Fibroblast of skin of scalp (primary cell): ENCODE measurements at places on chromosomes 2 and 18.

GRCh38 chr2:200930947-200931626, 32.4 kb downstream of the ORC2 start:
- DNase-seq = no peak

DNA sequence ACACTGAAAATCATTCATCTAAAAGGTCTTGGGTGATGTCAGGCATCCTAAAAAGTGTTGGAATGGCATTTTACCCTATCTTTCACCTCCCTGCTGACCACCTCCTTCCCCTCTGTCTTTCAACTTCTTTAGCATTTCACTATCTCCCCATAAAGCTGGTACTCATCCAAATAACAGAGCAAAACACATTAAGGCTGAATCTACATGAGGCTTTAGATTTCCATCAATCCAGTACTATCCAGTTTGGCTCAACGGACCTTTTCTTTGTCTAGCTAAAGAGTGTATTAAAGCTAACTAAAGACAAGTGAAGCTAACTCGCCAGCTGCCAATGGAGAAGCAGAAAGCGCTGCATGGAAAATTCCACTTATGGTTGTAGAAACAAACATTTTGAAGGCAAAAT, 122.5 kb upstream of the NCKAP5 start:
- DNase-seq = no peak

- no peak for DNase-seq
Observed at GRCh38 chr18:55316486-55317184, 271.4 kb downstream of the TCF4 start.

- DNase-seq = no peak
Observed at GRCh38 chr2:203569677-203570316, 34.7 kb upstream of the RAPH1 start.

- DNase-seq = peak; percentile 51
Observed at GRCh38 chr2:134138115-134138514, 115.8 kb upstream of the MGAT5 start.

DNA sequence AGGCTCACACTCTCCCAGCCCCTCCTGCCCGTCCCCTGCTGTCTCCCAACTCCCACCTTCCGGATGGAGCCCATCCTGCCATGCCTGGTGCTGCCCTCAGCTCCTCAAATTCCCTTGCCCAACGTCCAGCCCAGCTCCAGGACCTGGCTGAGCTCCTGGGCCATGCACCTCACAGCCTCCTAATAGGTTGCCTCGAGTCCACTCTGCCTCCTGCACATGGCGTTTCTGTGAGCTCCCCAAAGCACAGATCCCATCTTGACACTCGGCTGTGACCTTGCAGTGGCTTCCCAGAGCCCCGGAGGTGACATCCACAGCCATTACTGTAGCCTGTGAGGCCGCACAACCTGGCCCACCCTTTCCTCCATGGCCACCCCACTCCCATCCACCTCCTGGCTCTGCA, 191.9 kb upstream of the SALL3 start:
- DNase-seq = no peak

GRCh38 chr2:237660381-237660900, 33.1 kb downstream of the LRRFIP1 start:
- DNase-seq = no peak

DNA sequence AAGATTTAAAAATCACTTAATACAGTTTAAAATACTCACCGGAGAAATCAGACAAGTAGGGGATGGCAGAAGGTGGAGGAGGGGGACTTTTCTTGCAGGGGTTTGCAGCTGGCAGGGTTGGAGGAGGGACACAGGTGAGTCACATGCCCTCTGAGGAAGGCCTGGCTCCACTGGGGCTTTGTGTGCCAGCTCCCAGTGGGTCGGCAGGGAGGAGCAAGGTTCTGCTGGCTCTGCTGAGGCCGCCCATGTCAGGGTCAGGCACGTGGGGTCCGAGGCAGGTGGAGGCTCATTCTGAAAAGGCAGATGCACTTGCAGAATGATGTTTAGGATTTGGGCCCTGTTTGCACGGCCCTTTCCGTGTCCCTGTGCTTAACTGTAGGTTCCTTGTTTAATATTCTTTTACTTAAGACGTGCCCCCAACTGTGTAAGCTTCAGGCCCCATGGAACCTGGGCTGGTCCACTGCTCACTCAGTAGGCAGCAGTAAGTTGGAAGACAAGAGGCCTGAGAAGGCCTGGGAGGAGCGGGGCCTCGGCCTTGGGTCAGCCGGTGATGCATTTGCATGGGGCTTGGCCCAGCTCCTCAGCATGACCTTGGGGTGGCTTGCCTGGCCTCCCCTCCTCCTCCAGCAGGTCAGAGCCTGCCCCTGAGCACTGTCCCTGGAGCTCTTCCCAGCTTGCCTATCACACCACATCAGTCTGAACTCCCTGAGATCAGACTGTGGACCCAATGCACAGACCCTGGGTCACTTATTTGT, 141.0 kb downstream of the GLI2 start:
- no peak for DNase-seq

DNA sequence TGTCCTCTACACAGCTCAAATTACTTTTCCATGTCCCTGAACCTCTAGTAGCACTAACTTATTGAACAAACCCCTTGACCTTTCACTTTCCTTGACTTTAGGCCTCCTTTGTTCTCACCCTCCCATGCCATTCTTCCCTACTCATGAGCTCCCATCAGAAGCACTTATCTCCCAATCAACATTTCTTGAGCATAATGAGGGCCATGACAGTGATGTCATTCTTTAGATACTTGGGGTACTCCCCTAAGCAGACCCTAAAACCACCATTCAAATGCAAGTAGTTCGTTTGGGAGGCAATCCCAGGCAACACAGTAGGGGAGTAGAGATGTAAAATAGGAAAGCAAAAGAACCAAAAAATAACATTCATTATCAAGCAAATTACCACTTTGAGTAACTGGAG, 115.9 kb upstream of the ARHGAP28 start:
- DNase-seq = no peak

- no peak for DNase-seq
Observed at GRCh38 chr18:7598167-7599047, 31.3 kb downstream of the PTPRM start.

DNA sequence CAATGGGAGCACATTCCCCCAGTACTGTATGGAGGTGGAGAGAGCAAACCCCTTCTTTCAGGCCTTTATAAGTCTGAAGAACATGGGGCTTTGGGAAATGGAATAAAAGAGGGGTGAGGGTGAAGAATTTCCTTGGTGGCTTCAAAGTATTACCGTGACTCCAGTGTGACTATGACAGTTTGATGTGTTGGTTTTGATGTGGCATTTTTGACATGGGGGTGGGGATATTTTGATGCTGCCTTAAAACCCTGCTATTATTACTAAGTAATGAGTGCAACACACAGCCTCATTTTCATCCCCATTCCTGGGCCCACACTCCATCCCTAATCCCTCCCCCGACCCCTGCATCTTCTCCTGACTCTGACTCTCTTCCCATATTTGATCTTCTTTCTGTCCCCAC, 23.6 kb downstream of the QPCT start:
- no peak for DNase-seq

GRCh38 chr2:219713110-219713509, 85.7 kb downstream of the SLC4A3 start:
- peak; percentile 38 for DNase-seq
